Activated CD4-positive, alpha-beta T cell treated with anti-CD3 and anti-CD28 coated beads for 36 hours (primary cell): ENCODE measurements at places on chromosomes 5 and 9.

- no peak for DNase-seq
Observed at GRCh38 chr5:78416677-78417425, 56.4 kb downstream of the SCAMP1 start.

DNA sequence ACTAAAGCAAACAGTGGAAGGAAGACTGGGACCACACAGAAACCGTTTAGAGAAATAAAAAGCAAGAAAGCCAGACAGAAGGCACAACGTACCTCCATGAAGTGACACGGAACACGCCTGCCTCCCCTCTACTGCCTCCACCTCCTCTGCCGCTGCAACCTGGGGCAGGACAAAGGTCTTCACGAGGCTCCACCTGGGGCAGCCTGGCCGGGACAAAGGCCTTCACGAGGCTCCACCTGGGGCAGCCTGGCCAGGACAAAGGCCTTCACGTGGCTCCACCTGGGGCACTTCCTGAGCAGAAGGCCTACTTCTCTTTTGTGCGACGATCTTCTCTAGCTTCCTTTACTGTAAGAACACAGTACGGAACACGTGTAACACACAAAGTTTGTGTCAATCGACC, 11.7 kb downstream of the QSOX2 start:
- DNase-seq: no peak

- DNase-seq: peak; percentile 75
Observed at GRCh38 chr9:22079873-22080341, 70.8 kb upstream of the CDKN2B start.

DNA sequence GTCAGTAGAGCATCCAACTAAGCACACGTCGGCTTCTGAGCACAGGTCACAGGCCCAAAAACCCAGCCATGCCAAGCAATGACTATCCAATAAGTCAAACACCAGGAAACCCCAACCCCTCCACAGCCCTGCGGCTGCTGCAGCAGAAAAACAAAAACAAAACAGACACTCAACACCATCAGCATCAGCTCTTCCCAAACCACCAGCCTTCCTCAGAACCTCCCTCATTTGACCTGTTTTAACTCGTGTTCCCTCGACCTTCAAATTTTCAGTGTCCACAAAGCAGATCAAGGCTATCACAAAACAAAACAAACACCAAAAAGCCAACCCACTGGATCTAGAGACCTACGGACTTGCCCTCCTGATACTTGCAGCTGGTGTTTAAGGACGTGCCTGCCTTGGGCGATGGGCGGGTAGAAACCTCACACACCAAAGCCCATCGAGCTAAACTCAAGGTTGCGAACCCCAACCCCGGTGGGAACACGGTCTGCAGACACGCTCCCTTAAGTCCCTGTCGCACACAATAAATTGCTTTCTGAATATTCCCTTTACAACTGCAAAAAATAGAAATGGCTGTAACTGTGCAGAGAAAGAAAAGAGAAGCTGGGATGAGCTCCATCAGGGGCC, 247.1 kb upstream of the ANKRD55 start:
- peak; percentile 49 for DNase-seq

GRCh38 chr5:154962494-154962893, 21.6 kb downstream of the MRPL22 start:
- DNase-seq: no peak

GRCh38 chr9:133103183-133103986, 17.7 kb downstream of the RALGDS start:
- DNase-seq: peak; percentile 68

- DNase-seq: no peak
Observed at GRCh38 chr5:74288448-74289108, 351.9 kb downstream of the ENC1 start.

GRCh38 chr5:96817506-96817905, 9.8 kb upstream of the ERAP1 start:
- DNase-seq: no peak

- peak; percentile 20 for DNase-seq
Observed at GRCh38 chr9:134187110-134187531, 22.8 kb upstream of the RNU6ATAC start.

- DNase-seq: no peak
Observed at GRCh38 chr9:128310461-128310860, 11.8 kb downstream of the TRUB2 start.

GRCh38 chr5:167642779-167643517, 648.5 kb upstream of the WWC1 start:
- no peak for DNase-seq

- peak; percentile 63 for DNase-seq
Observed at GRCh38 chr5:171342362-171343111, 33.5 kb downstream of the TLX3 start.
